Common myeloid progenitor, CD34-positive (primary cell): ENCODE measurements at places on chromosomes 1 and 21.
A peak's percentile ranks its signal among the peaks of the same experiment; 100 is the strongest.

DNA sequence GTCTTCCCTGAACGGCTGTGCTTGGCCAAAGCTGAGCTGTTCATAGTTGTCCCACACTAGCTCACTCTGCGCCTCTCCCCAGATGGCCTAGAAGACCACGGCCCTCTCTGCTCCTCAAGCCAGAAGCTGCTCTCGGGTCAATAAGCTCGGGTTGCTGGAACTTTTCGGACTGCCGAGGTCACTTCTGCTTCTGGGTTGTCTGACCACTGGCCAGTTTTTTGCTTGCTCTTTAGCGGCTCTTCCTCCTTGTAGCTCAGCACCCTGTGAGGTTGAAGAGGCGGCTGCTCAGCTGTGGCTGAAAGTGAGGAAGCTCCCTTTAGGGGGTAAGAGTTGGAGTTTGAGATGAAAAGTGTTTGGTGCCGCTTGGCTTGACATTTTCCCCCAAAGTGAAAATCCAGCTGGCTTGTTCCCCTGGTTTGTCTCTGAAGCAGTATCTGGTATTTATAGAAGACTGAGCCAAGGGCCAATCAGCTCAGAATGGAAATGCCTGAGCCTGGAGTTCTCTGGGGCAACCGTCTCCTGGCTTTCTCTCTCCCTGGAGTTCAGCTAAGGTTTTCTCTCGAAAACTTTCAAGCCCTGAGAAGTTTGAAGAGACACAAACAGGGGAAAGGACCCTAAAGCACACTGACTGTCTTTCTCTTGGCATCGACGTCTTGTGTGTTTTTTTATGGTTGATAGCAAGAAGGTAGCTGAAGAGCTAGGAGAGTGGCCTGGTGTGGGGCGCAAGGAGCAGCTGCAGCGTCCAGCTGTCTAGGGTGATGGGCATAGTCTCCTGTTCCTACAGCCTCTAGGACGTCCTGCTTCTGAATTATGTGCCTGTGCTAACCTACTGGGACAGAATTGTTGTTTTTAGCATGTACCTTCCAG, 72.0 kb downstream of the SYT6 start:
- H3K4me3 ChIP-seq = no peak overlapping the region
- peaks cover 4% of the 10 kb centered on the region for H3K4me1 ChIP-seq
- no peak for DNase-seq
- no peaks in the 10 kb centered on the region for H3K36me3 ChIP-seq
- no peak overlapping the region for H3K27ac ChIP-seq

GRCh38 chr1:160129046-160129445, 13.5 kb downstream of the ATP1A2 start:
- DNase-seq = no peak
- H3K4me1 ChIP-seq = no peaks in the 10 kb centered on the region
- no peak overlapping the region for H3K4me3 ChIP-seq
- H3K27me3 ChIP-seq = no peaks in the 10 kb centered on the region

- H3K27ac ChIP-seq = no peak overlapping the region
- H3K27me3 ChIP-seq = no peaks in the 10 kb centered on the region
- H3K4me3 ChIP-seq = no peak overlapping the region
- peaks cover 3% of the 10 kb centered on the region for H3K4me1 ChIP-seq
- DNase-seq = no peak
Observed at GRCh38 chr1:93955765-93956164, 46.5 kb upstream of the GCLM start.

GRCh38 chr1:215605011-215605621, 38.0 kb downstream of the KCTD3 start:
- no peak for DNase-seq
- H3K4me1 ChIP-seq = no peaks in the 10 kb centered on the region
- no peak overlapping the region for H3K4me3 ChIP-seq
- H3K27me3 ChIP-seq = no peaks in the 10 kb centered on the region

- H3K27me3 ChIP-seq = no peaks in the 10 kb centered on the region
- H3K27ac ChIP-seq = peak overlapping the region; percentile 83
- H3K4me1 ChIP-seq = peaks cover 13% of the 10 kb centered on the region
Observed at GRCh38 chr1:236522937-236523703, 662 bp upstream of the LGALS8 start.

GRCh38 chr1:42175314-42176054, 10.9 kb upstream of the GUCA2A start:
- H3K27ac ChIP-seq = no peak overlapping the region
- no peak for DNase-seq
- peaks cover 19% of the 10 kb centered on the region for H3K4me1 ChIP-seq
- H3K27me3 ChIP-seq = no peaks in the 10 kb centered on the region
- no peak overlapping the region for H3K4me3 ChIP-seq

DNA sequence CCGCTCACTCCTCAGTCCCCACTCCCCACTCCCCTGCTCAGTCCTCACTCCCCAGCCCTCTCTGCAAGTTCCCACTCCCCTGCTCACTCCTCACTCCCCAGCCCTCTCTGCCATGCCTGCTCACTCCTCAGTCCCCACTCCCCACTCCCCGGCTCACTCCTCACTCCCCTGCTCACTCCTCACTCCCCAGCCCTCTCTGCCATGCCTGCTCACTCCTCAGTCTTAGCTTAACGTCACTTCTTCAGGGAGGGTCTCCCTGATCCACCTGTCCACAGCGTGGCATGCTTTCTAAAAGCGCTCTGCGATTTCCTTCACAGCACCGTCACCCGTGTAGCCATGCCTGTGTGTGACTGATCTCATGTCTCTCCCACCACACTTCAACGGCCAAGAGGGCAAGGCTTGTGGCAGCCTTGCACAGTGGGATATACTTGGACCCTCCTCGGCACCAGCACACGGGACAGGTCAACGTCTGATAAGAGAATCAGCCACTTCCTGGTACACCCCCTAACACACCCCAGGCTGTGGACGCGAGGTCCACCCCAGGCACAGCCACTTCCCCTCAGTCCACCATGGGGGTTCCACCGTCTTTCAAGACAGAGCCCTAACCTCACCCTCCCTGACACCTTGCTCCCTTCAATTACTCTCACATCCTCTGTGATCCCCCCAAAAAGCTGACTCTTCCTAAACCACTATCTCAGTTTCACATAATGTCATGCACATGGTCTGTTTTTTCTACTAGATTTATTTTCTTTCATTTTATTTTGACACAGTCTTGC, 14.0 kb downstream of the PRDM15 start:
- H3K4me3 ChIP-seq = no peak overlapping the region
- H3K27me3 ChIP-seq = no peaks in the 10 kb centered on the region
- no peak overlapping the region for H3K27ac ChIP-seq
- H3K4me1 ChIP-seq = peaks cover 19% of the 10 kb centered on the region
- no peaks in the 10 kb centered on the region for H3K36me3 ChIP-seq

GRCh38 chr1:151867765-151868411, 14.4 kb upstream of the THEM5 start:
- H3K4me3 ChIP-seq = no peak overlapping the region
- no peak overlapping the region for H3K27ac ChIP-seq
- DNase-seq = peak; percentile 47
- H3K27me3 ChIP-seq = no peaks in the 10 kb centered on the region

DNA sequence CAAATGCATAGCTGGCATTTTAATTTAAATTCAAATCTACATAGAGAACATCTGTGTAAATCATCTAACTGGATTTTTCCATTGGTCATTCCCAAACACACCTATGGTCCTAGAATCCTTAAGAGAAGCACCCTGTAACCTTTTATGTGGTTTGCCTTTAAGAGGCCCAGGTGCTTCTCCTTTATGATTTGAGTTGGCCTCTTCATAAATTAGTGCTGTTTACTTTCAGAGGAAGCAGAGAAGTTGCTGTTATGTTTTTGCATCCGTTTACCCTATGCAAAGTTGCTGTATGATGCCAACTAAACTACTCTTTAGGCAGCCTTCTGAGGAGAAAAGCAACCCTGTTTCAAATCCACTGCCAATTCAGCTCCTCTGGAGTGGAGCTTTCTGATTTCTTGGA, 193.8 kb downstream of the HS2ST1 start:
- DNase-seq = no peak
- no peaks in the 10 kb centered on the region for H3K27me3 ChIP-seq
- H3K4me1 ChIP-seq = no peaks in the 10 kb centered on the region
- H3K36me3 ChIP-seq = no peaks in the 10 kb centered on the region
- no peak overlapping the region for H3K4me3 ChIP-seq

DNA sequence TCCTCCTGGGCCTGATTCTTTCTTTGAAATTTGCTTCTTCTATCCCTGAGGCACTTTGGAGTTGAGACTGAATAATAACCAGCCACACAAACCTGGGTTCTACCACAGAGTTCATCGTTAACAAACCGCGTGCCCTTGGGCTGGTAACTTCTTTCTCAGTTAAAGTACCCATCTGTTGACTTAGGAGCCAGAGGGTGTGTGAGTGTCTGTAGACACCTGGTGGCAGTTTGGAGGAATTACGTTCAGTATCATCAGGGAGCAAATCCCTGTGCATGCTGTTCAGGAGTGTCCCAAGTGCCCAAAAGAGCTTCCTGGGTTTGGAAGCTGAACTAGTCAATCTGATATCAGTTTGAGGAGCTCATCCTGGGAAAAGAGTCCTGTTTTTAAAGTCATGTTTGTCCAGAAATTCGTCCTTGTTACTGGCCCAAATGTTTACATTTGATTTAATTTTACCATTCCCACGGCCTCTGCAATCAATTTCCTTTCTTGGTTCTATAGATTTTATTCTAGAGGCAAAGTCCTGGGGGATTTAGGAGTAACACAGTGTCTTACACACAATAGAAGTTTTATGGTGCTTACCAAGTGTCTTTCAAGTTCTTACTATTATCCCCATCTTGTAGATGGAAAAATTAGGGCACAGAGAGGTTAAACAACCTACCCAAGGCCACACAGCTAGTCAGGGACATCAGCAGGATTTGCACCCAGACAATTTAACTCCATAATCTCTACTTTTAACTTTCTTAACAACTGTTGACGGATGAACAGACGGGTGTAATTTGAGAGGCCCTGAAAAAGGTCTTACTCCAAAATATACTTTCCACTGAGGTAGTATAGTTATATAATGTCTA, 26.7 kb upstream of the RPTN start:
- no peak overlapping the region for H3K27ac ChIP-seq
- no peaks in the 10 kb centered on the region for H3K36me3 ChIP-seq
- no peak overlapping the region for H3K4me3 ChIP-seq
- H3K27me3 ChIP-seq = no peaks in the 10 kb centered on the region
- DNase-seq = peak; percentile 49
- H3K4me1 ChIP-seq = peaks cover 8% of the 10 kb centered on the region

GRCh38 chr1:2496087-2496622, 20.1 kb downstream of the PLCH2 start:
- H3K27me3 ChIP-seq = peaks cover 5% of the 10 kb centered on the region
- H3K36me3 ChIP-seq = no peaks in the 10 kb centered on the region
- no peak for DNase-seq
- no peak overlapping the region for H3K27ac ChIP-seq
- no peak overlapping the region for H3K4me3 ChIP-seq

GRCh38 chr1:204075890-204076846, 3.3 kb downstream of the SOX13 start:
- no peak overlapping the region for H3K27ac ChIP-seq
- H3K36me3 ChIP-seq = no peaks in the 10 kb centered on the region
- no peak for DNase-seq
- peaks cover 61% of the 10 kb centered on the region for H3K27me3 ChIP-seq

DNA sequence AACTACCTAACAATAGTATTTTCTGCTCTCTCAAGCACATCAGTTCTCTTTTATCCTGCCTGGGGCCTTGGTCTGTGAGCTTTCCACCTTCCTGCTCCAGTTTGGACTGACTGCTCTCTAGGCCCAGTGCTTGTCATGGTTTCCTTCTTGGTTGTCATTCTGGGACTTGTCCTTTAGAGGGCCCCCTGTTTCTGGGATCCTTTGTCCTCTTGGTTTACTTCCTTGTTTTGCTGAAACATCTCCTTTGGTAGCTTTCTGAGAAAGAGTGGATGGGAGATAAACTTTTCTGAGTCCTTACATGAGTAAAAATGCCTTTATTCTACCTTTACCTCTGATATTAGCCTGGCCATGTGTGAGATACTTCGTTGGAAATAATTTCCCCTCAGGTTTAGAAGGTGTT, 4.7 kb downstream of the SLC1A7 start:
- H3K27ac ChIP-seq = no peak overlapping the region
- DNase-seq = no peak
- no peaks in the 10 kb centered on the region for H3K27me3 ChIP-seq
- H3K36me3 ChIP-seq = no peaks in the 10 kb centered on the region
- no peak overlapping the region for H3K4me3 ChIP-seq

DNA sequence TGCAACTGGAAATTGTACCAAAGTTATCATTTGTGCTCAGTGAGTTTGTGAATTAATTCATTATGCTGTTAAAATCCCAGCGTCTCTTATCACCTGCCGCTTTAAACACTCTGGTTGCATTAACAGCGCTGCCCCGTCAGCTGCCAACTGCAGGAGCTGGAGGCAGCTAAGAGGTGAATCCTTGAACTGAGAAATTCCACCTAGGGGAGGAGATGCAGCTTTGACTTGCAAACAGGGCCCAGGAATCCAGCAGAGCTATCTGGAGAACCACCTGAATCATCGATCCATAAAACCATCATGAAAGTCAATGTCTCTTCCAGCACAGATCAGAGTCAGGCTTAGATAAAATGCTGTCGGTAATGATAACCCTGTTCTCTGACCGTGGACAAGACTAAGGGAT, 140.7 kb upstream of the PTBP2 start:
- H3K27ac ChIP-seq = no peak overlapping the region
- no peaks in the 10 kb centered on the region for H3K4me1 ChIP-seq
- H3K4me3 ChIP-seq = no peak overlapping the region
- H3K36me3 ChIP-seq = no peaks in the 10 kb centered on the region
- H3K27me3 ChIP-seq = no peaks in the 10 kb centered on the region
- DNase-seq = no peak

- peak within 1 kb of the TSS; percentile 82 for H3K27ac ChIP-seq
- H3K27me3 ChIP-seq = no peaks in the 10 kb centered on the region
- no peak for DNase-seq
- H3K4me3 ChIP-seq = peak within 1 kb of the TSS; percentile 49
- peaks cover 8% of the 10 kb centered on the region for H3K4me1 ChIP-seq
- no peaks in the 10 kb centered on the region for H3K36me3 ChIP-seq
Observed at GRCh38 chr1:153535242-153536011, at the start of gene S100A6. S100A6 (minus strand) TSS chr1:153535991; CDS start chr1:153535339, 652 bp downstream.
